NCI-H69 (cell line): ENCODE measurements at places on chromosomes 3 and 15.

- DNase-seq: no peak
Observed at GRCh38 chr15:79046691-79047404, 43.7 kb downstream of the RASGRF1 start.

- peak; percentile 57 for DNase-seq
Observed at GRCh38 chr3:171459137-171459941, 866 bp downstream of the TNIK start.

GRCh38 chr15:63156755-63157117 lies 541 bp downstream of the RPS27L start:
- DNase-seq: peak; percentile 67

DNA sequence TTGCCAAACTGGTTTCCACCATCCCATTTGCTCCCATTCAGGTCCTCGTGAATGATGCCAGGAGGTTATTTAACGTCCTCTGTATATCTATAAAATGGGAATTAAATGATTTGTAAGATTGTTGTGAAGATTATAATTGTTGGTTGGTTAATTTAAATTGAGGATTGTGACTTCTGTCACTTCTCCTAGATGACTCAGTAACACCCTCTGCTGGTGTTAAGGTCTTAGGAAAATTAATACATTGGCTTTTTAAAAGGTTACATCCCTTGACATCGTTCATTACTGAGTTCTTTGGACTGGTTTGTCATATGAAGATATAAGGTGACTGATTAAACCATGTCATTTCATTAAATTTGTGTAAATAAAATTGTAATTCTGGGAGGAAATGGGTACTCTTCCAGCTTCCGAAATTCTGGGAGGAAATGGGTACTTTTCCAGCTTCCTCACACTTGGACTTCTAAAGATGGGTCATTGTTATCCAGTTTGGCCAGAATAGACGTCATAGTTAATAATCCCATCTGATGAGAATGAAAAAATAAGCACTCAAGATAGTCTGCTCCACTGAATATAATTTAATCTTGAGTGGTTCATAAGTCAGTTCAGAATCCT lies 33.3 kb upstream of the PAQR5 start:
- peak; percentile 44 for DNase-seq
